ENCODE measurements at places on chromosomes 1 and 21.
A peak's percentile ranks its signal among the peaks of the same experiment; 100 is the strongest.

GRCh38 chr1:22508329-22508728, 55.0 kb upstream of the EPHA8 start:
- no peak for DNase-seq

- DNase-seq = no peak
Observed at GRCh38 chr1:8986814-8987190, 39.4 kb downstream of the SLC2A7 start.

DNA sequence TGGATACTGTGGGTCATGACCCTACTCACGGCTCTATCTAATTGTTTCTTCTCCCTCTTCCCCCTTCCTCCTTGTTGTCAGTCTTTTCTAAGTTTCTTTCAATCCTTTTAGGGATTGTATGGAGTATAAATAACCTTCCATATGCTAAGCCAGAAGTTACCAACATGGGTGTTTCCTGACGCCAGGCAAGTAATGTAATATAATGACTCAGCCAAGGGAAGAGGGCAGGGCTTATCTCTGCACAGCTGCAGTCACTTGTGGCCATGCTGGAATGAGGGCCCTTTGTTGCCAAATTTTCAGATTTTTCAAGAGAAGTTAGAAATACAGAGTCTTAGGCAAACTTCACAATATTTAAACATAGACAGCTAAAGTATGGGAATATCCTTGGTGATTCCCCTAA, 194.6 kb downstream of the ST6GALNAC3 start:
- peak; percentile 78 for DNase-seq

GRCh38 chr1:237282208-237282783, 240.3 kb downstream of the RYR2 start:
- DNase-seq = no peak

GRCh38 chr1:94118471-94118870, 2.5 kb downstream of the ABCA4 start:
- DNase-seq = no peak

DNA sequence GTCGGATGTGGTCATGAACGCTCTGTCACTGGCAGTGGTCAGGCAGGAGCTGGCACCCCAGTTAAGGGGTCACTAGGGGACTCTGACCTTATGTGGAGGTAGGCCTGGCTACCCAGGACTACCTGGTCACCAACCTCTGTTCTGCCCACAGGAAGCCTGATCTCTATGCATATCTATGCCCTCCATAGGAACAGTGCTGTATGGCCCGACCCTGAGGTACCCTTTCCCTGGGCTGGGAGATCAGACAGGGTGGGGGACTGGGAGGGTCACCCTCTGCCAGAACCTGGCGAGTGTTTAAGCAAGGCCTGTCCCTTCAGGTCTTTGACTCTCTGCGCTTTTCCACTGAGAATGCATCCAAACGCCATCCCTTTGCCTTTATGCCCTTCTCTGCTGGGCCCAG, 19.0 kb downstream of the CYP4B1 start:
- DNase-seq = no peak

GRCh38 chr1:97712980-97713379, 207.9 kb downstream of the DPYD start:
- DNase-seq = no peak

- DNase-seq = no peak
Observed at GRCh38 chr1:8448911-8449661, 131.2 kb downstream of the SLC45A1 start.

DNA sequence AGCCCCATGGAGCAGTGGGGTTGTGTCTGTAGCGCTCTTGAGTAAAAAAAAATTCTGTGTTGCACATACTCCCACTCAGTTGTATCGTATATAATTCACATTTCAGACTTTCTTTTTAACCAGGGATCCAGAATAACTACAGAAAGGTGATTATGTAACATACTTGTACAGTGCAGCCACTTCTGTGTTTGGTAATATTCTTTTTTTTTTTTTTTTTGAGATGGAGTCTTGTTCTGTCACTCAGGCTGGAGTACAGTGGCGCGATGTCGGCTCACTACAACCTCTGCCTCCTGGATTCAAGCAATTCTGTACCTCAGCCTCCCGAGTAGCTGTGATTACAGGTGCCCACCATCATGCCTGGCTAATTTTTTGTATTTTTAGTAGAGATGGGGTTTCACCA, 82.4 kb upstream of the MACF1 start:
- DNase-seq = no peak

DNA sequence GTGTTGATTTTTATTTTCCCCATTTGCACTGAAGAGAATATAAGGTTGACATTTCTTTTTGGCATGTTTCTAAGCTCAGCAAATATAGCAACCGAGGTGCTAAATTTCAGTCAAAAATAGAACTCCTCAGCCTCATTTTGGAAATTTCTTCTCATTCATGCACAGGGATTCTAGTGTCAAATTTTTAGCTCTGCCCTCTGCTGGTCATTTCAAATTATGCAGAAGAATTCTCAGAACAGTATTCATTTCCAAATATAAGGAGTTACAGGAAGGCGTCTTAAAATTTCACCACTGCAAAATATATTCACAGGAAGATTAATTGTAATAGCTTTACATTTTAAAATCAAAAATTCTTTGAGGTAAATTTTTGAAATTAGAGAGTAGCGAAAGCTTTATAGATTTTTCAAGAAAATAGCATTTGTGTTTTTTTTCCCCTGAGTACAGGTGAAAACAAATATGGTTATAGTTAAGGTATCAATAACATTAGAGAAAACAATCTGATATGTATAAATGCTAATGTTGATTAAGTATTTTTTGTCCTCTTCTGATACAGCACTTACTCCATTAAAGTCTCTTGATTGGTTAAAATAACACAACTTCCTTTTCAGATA, 57.9 kb downstream of the FMN2 start:
- DNase-seq = peak; percentile 4

DNA sequence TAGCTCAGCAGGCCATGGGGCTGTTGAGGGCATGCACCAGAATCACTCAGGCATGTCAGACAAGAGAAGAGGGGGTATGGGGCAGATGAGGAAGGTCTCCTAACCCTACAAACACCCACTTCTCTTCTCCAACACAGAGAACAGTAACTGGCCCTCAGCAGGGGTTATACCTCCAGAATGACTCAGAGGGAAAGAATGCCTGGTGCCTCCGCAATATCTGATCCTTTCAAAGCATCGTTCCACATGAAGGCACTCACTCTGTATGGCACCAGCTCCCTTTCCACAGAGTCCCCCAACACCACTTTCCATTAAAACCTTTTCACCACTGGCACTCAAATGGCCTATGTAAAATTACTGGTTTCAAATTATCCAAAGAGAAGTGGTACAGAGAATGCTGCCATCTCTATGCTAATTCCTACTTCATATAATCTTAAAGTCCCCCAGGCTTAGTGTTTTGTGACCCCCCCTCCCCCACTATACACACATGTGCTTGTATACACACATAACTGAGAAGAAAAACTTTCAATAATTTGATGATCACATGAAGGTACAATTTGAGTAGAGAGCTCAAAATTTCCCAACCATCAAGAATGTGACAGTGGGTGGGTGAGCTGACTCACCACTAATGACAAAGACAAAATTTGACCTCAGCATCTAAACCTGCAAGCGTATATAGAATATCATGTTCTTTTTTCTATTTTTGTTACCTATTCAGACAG, 91.5 kb downstream of the SIPA1L2 start:
- no peak for DNase-seq

- no peak for DNase-seq
Observed at GRCh38 chr1:57471995-57472394, 48.1 kb upstream of the DAB1 start.

DNA sequence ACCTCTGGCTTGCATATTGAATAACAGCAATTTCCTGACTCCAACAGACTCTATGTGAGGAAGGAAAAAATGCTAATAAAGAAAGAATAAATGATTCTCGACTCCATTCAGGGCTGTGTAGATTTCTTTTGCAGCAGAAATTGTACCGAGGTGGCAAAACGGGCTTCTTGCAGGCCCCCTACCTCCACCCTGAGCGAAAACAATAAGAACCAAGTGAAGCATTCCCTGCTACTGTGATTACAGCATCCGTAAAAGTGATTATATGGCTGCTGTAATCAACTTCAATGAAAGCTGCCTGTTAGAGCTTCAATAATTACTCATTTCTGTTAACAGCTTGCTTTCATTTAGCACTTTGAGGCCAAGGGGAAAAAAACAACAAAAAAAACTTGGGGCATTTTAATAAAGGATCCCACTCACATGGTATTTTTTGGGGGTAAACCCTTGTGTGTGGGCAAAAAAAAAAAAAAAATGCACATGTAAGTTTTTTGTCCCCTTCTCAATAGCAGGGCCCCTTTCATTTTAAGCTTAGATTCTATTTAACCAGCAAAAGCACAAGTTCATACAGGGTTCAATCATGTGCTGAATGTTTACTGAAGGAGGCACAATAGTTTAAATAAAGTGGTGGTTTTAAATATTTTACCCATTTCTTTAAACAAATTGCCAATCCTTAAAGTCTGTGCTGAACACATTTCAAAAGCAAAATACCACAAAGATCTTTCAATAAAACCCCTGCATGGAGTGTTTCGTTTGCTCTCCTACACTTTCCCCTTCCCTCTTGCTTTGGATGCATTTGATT, 271.6 kb downstream of the LMO4 start:
- no peak for DNase-seq

GRCh38 chr1:11324567-11325165, 51.7 kb downstream of the UBIAD1 start:
- no peak for DNase-seq

DNA sequence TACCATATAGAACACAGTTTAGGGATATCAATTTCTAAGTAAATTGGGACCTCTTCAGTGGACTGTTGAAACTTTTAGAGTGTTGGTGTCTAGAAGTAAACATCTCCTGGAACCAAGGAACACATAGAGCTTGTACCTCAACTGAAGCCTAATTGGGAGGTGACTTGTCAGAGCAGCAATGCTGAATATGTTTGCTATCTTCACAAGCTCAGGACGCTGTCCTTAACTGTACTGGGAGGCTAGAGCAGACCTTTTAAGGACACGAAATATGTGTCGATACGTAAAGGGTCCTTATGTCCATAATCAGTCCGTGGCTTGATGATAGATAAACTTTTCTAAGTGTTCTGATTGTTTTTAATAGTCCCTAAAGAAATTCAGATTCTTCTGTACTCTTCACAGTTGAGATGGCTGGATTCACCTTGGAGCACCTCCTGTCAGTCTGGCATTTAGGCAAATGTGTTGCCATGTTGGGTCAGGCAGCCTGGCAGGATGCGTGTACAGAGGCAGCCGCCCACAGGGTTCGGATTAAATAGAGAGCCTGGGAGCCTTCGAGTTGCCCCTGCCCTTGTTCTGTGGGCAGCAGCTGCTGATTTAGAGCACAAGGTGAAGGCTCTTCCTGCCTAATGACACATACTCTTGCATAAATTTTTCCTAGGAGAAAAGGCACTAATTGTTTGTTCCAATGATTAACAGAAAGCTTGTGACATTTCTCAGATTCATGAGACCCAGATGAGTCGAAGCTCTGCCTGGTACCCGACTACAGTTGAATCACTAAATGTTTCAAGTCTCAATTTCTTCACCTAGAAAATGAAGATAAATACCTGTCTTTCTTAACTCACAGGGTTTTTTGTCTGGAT, 3.6 kb downstream of the ACTN2 start:
- no peak for DNase-seq

DNA sequence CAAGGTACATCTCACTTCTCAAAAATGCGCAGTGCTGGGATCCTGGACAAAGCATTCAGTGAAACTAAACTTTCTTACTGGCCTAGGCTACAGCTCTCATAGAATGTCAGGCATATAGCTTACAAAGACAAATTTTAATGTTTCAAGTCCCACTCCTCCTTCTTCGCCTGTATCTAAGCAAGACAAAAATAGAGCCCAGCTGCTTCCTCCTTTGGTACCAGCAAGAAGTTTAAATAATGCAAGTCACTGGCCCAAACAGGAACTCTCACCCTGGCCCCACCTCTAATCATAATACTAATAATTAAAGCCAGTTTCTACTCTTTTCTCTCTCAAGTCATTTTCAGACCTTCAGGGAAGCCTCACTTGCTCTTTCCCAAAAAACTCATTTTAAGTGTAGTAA, 1267.9 kb downstream of the MRPL39 start:
- peak; percentile 45 for DNase-seq

DNA sequence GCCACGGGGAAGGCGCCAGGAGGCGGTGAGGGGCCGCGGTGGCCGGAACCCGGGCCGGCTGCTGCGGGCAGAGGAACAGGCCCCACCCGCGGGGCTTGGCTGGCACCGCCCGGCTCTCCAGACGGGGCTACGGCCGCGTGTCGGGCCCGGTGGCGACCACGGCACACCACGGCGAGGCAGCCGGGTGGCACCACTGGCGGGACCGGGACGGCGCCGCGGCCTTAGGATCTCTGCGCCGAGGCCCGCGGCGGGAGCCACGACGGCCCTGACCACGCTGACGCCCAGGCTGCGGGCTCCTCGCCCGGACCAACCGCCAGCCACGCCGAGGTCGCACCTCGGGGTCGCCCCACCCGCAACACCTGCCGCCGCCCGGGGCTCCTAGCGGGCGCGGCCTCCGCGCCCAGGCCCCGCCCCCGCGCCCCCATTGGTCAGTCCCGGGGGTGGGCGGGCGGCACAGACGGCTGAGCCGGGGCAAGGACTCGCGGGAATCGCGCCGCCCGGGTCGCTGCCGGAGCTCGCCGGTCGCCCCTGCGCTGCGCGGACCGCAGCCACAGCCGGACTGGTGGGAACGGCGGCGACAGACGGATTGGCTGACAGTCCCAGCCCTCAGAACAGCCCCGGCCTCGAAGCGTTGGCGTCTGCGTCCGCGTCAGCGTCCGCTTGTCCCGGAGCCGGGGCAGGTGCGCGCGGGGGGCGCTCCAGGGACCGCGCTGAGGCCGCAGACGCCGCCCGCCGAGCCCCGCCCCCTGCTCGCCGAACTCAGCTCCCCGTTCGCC, at the start of gene BMP8A:
Gene BMP8A (plus strand): TSS at position 491 of the 776 bp plus-strand sequence. CDS start 356 bp downstream, outside the sequence.
- DNase-seq = peak; percentile 61

DNA sequence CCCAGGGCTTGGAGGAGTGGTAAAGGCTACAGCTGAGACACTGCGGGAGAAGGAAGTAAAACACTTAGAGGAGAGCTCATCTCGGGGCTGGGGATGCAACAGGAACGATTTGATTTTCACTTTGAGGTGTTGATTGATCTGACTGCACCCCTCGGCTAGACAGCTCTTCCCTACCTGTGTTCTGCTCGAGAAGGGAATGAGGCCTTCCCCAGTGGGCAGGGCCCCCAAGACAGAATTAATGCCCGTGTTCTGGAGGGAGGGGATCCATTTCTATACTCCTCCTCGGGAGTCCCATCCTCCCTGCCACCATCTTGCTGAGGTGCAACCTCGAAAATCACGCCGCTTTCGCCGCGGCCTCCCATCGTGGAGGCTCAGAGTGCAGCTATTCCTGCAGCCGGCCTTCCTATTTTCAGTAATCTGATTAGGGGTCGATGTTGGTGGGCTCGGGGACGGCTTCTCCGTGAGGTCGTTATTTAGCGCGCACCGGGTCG, 2.4 kb downstream of the ATP2B4 start:
- no peak for DNase-seq

DNA sequence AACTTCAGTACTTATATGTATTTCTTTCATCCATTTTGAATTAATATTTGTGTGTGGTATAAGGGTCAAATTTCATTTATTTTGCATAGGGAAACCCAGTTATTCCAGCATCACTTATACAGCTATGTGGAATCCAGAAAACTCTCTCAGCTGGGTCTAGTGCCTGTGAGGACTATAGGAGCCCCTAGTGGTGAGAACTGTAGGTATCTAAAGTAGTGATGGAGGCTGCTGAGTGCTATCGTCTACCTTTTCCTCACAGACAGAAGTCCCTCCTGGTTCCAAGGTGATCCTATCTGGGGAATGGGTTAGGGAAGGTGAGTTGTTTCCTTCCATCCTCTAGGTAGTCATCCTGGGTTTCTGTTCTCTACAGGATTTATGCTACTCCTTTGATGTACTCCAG, 352.0 kb upstream of the C1orf87 start:
- DNase-seq = no peak

- DNase-seq = no peak
Observed at GRCh38 chr1:195243492-195243891, 1364.7 kb downstream of the KCNT2 start.
